DMS 273 treated with DMSO at 0.1 percent for 48 hours (cell line): ENCODE measurements at places on chromosomes 16 and 17.

DNA sequence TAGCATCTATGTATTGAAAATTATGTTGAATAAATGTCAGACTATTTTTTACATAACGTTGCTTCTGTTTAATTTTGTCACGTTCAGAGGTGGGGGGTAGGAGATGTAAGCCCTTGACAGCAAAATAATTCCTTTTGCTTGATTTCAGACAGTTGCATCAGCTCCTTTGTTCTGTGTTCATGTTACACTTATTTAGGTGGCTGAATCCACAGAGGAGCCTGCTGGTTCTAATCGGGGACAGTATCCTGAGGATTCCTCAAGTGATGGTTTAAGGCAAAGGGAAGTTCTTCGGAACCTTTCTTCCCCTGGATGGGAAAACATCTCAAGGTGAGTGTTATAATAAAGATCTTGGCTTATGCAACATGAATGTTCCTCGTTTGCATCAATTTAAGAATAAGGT, 4.5 kb downstream of the HERPUD1 start:
- no peak for DNase-seq

DNA sequence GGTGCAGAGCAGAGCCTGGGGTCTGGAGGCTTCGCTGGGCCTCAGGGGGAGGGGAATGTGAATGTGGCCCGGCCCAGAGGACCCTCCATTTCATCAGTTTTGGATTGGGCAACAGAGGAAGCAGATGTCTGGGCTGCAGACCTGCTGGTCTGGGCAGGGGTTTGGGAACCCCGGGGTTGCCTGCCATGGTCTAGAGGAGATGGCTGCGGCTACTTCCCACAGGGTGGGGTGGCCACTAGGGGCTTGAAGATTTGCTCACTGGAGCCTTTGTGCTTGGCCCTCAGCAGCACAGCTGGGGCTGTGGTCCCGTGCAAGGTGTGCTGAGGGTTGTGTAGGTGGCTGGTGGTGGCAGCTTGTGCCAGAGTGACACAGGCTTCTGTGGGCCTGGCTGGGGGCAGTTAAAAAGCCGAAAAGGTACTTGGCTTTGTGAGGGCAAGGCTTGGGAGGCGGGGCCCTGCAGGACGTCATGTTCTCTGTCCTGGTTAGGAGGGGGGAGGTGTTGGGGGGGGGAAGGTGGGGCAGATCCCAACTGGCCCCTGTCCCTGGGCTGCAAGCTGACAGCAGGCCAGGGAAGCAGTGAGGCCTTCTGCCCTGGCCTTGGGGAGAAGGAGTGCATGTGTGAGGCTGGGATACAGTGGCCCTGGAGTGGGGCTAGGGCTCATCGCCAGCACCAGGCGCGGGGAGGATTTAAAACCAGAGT, 98.0 kb downstream of the KPNA2 start:
- DNase-seq, result no peak

DNA sequence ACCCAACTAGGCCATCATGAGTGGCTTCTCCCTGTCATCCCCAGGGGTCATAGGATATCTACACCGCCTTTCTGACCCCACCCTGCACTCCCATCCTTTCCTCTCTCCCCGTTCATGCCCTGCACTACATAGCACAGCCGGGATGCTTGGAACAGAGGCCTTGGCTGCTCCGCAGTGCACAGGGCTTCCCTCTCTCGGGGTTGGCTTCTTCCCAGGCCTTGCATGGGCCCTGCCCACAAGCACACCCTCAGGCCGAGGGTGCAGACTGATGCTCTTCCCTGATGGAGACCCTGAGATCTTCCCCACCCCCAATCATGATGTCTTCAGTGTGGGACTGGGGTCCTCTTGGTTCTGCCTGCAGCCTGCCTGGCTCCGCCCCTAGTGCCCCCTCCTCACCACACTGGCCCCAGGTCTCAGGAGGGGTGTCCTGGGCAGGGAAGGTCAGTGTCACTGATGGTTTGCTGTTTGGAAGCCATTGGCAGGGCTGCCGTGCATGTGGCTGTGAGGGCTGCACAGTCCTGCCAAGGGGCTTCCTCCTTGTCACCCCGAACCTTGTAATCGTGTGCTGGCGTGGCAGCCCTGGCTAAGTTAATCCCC, 14.3 kb upstream of the NAGLU start:
- DNase-seq, result no peak

DNA sequence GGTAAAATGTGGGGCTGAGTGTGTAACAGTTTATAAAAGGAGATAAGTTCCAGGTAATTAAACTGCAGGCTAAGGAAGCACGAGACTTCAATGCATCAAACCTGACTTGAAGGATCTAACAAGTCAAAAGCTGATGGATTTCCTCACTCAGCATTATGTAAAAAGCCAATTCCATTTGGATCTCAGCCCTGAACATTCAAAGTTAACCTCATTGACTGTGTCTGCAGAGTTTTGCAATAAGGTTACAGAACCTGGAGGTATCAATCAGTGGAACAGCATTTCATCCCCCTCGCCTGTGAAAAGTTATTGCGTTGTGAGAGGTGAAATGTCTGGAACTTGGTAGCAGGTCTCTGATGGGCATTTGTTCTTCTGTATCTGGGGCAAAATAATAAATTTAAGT, 317.8 kb downstream of the GRIN2A start:
- no peak for DNase-seq

- no peak for DNase-seq
Measured at GRCh38 chr16:58433569-58433951, 41.3 kb downstream of the GINS3 start.

DNA sequence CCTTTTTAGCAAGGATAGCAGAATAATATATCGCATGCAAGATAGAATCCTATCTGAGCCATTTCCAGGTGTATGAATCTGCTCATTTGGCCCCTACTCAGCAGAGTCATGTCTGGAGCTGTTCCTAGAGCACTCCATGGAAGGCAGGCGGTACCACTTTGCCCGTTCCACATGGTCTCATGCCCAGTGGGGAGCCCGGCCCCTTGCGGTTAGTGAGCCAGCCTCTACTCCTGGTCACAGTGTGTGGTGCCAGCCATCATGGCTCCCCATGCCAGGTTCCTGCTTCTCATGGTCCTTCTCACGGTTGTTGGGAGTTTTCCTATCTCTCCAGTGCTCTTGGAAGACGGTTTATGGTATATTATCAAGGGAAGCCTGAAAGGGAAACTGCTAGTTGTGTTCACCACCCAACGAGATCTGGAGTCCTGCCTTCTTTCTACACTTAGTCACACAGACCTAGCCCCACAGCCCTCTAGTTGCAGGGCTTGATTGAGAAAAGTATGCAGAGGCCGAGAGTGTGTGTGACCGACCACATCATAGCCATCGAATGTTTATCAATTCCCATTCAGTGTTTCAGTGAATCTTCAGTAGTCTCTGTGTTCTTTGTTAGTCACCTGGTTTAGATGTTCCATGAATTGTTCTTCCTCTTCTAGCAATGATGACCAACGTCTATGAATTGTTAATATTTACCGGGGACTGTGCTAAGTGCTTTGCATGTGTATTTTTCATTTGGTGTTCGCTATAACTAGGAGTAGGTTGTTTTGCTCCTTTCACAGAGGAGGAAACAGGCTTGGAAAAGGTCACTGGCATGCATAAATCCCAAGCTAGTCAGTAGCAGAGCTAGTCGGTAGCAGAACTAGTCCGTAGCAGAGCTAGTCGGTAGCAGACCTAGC, 9.6 kb downstream of the JPT2 start:
- DNase-seq, result no peak

- no peak for DNase-seq
Measured at GRCh38 chr17:81685108-81685507, 1.3 kb downstream of the HGS start.

GRCh38 chr16:3311496-3311895, 6.2 kb downstream of the ZNF75A start:
- DNase-seq, result no peak

- no peak for DNase-seq
Measured at GRCh38 chr16:58716468-58716867, 17.6 kb downstream of the GOT2 start.

DNA sequence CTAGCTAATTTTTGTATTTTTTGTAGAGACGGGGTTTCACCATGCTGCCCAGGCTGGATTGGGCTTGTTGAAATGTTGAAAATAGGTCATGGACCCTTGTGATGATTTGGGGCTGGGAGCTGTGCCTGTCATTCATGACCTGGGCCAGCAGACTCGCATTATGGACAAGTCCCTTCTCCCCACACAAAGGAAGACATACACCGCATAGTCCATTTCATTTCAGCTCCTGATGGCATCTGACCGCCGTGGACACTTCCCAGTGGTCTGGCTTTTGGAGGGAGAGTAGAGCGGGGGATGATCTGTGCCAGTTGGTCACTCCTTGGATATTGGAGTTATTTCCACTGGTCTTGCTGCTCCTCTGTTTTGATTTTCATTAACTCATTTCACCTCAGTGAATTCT, 34.8 kb downstream of the MPRIP start:
- no peak for DNase-seq

DNA sequence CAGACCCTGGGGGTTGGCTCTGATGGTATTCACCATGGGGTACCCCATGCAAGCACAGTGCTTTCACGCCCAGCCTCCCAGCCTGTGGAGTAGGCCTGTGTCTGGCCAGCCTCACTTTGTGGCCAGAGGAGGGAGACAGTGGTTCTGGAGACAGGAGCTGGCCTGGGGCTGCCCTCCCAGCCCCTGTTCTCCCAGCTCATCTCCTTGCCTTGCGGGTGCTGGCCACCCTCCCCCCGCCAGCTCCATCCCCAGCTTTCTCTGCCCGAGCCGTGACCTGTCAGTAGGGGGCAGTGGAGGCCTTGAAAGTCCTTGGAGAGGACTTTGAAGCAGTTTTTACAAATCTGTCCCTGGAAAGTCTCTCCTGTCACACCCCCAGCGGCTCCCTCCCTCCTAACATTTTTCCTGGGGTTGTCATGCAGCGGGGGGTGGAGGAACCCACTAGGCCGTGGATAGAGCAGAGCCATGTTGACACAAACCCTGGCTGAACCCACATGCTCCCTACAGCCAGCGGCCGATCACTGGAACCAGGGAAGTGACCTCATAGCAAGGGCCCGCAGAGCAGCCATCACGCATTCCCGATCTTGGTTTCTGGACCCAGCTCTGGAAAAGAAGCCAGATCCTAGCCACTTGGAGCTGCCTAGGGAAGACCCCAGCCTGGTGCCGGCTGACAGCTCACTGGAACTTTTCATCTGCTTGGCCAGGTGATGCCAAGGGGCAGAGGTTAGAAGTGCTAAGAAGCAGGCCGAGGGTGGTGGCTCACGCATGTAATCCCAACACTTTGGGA, 289.4 kb downstream of the SEC14L1 start:
- DNase-seq, result peak; percentile 35

DNA sequence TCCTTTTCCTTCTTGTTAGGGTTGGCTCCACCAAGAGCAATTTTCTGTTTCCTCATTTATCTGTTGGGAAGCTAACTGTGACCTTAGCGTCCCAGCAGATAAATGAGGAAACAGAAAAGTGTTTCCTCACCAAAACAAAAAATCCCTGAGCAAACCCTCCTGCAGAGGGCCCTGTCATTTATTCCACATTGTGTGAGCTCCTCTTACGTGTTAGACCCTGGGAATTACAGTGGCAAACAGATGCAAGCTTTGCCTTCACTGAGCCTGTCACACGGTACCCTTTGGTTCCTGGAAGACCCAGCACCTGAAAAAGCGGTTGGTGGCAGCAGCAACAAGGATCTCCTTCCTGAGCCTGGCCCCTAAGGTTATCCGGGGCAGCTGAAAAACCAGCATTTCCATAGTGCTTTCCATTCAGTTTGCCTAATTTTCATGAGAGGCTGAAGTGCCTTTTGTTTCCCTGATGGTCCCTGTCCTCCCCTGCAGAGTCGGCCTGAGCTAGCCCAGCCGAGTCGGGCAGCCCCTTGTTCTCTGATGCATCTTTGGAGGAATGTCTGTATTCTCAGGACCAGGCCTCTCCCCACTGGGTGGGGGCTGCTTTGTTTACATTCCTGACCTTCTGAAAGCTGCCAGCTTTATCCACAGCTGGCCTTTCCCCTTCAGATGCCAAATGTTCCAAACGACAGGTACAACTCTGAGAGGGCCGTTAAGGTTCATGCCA, 34.7 kb downstream of the YPEL2 start:
- DNase-seq, result no peak

- DNase-seq, result no peak
Measured at GRCh38 chr17:13599168-13599577, 2.6 kb downstream of the HS3ST3A1 start.
